ENCODE measurements at places on chromosomes 5 and 9. TPM values are rescaled to one million over a fixed set of nuclear protein-coding genes. Genes with fewer than 3 reads are reported as not detected.

The AMBP gene
- not detected for total RNA-seq

The KIF4B gene
- not detected for total RNA-seq

The TRIM36 gene
- total RNA-seq = 0.13 TPM

The FIBCD1 gene
- not detected for total RNA-seq

The ADAMTS13 gene
- total RNA-seq = 2.5 TPM

The FYB1 gene
- total RNA-seq = 215 TPM

- DNase-seq = no peak
- H3K4me1 ChIP-seq = no peaks in the 10 kb centered on the region
- H3K27ac ChIP-seq = no peak overlapping the region
Observed at GRCh38 chr5:14131855-14132503, 11.2 kb upstream of the TRIO start.

GRCh38 chr5:56352808-56353590 is 119.9 kb upstream of the ANKRD55 start:
- H3K4me1 ChIP-seq = no peaks in the 10 kb centered on the region
- no peak overlapping the region for H3K4me3 ChIP-seq
- H3K27me3 ChIP-seq = no peaks in the 10 kb centered on the region
- H3K36me3 ChIP-seq = no peaks in the 10 kb centered on the region
- no peak overlapping the region for H3K27ac ChIP-seq

DNA sequence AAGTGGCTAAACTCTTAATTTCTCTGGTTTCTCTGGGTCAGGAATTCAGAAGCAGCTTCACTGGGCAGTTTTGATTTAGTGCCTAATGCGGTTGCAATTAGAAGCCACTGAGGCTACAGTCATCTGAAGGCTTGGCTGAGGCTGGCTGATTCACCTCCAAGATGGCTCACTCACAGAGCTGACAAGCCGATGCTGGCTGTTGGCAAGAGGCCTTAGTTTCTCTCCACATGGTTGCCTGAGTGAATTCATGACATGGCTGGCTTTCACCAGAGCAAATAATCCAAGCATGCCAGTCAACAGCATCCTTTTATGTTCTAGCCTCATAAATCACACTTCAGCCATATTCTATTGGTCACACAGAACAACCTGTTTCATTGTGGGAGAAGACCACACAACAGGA is 2.8 kb upstream of the CDK7 start:
- H3K4me1 ChIP-seq = peaks cover 16% of the 10 kb centered on the region
- no peak overlapping the region for H3K27ac ChIP-seq
- H3K27me3 ChIP-seq = no peaks in the 10 kb centered on the region
- DNase-seq = peak; percentile 15
- peaks cover 16% of the 10 kb centered on the region for H3K36me3 ChIP-seq
- H3K4me3 ChIP-seq = no peak overlapping the region

GRCh38 chr9:132020272-132020671 is 59.4 kb downstream of the MED27 start:
- H3K4me3 ChIP-seq = no peak overlapping the region
- no peak overlapping the region for H3K27ac ChIP-seq
- H3K4me1 ChIP-seq = no peaks in the 10 kb centered on the region
- no peaks in the 10 kb centered on the region for H3K36me3 ChIP-seq

GRCh38 chr9:105385381-105385985 is 62.4 kb upstream of the FSD1L start:
- peaks cover 2% of the 10 kb centered on the region for H3K27me3 ChIP-seq
- DNase-seq = peak; percentile 64
- peak overlapping the region; percentile 87 for H3K4me3 ChIP-seq
- H3K27ac ChIP-seq = peak overlapping the region; percentile 93
- H3K4me1 ChIP-seq = peaks cover 31% of the 10 kb centered on the region

DNA sequence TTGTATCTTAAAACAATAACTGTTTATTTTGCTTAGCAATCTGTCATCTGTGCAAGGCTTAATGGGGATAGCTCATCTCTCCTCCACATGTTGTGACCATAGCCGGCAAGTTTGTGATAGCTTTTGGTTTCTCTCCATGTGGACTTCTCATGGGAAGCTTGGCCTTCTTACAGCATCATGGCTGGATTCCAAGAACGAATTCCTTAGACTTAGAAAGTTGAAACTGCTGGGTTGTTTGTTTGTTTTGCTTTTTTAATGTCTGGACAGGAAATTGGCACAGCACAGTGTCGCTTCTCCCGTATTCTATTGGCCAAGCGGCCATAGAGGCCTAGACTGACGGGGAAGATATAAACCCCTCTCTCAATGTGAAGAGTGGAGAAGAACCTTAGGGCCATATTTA is 61.0 kb upstream of the PRDM9 start:
- no peaks in the 10 kb centered on the region for H3K27me3 ChIP-seq
- no peak for DNase-seq
- no peaks in the 10 kb centered on the region for H3K4me1 ChIP-seq
- H3K36me3 ChIP-seq = no peaks in the 10 kb centered on the region
